Effector CD4-positive, alpha-beta T cell (primary cell): ENCODE measurements at places on chromosomes 3 and 15.
A peak's percentile ranks its signal among the peaks of the same experiment; 100 is the strongest.

DNA sequence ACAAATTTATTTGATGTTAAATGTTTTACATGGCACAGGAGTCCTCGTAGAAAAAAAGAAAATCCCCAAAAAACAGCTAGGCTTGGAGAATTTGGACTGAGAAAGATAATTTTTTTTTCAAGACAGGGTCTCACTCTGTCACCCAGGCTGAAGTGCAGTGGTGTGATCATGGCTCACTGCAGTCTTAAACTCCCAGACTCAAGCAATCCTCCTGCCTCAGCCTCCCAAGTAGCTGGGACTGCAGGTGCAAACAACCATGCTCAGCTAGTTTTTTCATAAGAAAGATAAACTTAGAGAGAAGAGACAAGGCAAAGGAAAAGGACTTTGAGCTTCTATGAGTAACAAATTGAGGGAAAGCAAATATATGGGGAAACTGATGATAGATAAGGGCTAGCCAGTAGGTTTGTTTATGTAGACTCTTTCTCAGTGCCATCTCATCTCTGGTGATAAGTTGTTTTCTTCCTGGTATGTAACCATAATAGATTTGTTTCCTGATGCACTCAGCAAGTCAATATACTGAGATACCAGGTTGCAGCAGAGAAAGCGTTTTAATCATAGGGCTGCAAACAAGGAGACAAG lies 13.1 kb upstream of the TRMT10C start:
- DNase-seq = no peak

GRCh38 chr3:177947901-177948300 lies 588.3 kb upstream of the KCNMB2 start:
- DNase-seq = no peak

DNA sequence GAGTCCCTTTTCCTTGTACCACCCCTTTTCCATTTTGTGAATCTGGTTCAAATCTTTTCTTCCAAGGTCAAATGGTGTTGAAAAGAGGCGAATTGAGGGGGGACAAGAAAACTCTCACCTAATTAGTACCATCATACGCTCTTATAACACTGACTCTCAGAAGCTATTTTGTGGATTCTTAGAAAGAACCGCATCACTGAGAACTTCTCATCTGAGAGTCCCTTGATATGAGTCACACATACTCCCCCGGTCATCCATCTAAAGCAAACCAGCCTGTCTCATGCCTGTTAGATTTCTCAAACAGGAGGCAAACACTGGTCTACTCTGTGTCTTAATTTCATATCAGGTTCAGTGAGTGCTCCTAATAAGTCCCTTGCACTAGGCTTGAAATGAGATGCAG lies 76.5 kb upstream of the SPRED1 start:
- no peak for DNase-seq

DNA sequence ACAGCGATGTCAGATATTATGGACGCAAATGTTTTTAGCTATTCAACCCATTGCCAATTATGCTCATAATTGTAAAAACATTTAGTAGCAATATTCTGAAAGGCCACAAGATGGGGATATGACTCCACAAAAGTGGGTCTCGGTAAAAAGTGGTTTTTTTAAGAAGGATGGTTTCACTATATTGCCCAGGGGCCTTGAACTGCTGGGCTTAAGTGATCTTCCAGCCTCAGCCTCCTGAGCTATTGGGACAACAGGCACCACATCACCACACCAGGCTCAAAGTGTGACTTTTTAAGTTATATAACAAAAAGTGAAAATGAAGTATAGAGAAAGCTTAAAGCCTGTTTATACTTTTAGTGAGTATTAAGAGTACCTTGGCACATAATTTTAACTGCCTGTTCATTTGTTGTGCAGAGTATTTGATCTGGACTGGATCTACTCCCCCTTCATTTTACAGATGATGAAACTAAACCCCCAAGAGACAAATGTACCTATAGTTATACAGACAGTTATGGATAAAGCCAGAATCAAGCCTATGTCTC lies 9.4 kb downstream of the NAA50 start:
- DNase-seq = peak; percentile 19
